ENCODE measurements at places on chromosomes 3 and 15. TPM values are rescaled to one million over a fixed set of nuclear protein-coding genes. Genes with fewer than 3 reads are reported as not detected.

The ERICH6 gene
- 0.83 TPM for total RNA-seq

The KLHL6 gene
- total RNA-seq, result not detected

The SENP8 gene
- 4.6 TPM for total RNA-seq

The UBXN7 gene
- total RNA-seq, result 91.2 TPM

The CHD2 gene
- total RNA-seq, result 89.9 TPM

The RTP3 gene
- total RNA-seq, result not detected

The C3orf85 gene
- not detected for total RNA-seq
